ENCODE measurements at places on chromosomes 2 and 18. TPM values are rescaled to one million over a fixed set of nuclear protein-coding genes. Genes with fewer than 3 reads are reported as not detected.

The ABCG8 gene
- total RNA-seq: not detected

The CYP27A1 gene
- total RNA-seq: not detected

The ARHGEF4 gene
- total RNA-seq: 2.6 TPM

The CD8B gene
- 0.94 TPM for total RNA-seq

The STRN gene
- 19.3 TPM for total RNA-seq

All from activated naive CD4-positive, alpha-beta T cell treated with anti-CD3 and anti-CD28 coated beads for 36 hours (primary cell).